ENCODE measurements at places on chromosomes 4 and X.

DNA sequence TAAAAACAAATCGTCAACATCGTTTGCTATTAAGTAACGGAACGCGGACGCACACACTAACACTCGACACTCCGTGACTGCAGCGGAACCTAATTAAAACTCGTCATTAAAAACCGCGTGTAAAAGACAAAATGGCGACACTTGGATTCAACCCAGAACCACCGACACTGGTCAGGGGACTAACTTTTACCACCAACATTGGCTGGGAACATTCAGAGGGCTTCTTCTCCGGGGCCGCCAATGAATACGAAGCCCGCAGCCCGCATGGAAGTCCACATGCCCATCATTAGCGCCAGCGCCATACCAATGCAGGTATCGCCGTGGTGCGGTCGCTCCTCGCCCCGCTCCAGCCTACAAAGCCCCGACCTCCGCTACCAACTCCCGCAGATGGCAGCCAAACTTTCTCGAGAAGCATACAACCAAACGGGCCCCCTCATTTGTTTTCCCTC is 498 bp downstream of the RBMX start:
- DNase-seq, result peak; percentile 38

DNA sequence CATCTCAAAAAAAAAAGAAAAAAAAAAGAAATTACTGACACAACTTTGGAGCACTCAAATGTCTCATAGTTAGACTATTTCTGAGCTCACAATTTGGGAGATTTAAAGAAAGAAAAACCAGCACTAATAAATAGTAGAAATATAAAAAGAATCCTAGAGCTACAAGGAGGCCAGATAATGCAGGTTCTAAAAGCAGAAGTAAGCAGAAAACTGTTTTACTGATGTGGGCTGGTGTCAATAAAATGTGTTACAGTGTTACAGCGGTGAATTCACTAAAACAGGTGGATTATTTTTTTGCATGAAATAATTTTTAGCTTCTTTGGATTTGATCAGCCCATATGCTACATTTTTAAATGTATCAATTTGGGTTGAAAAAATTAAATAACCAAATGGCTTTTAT is 375.9 kb downstream of the GPM6A start:
- no peak for DNase-seq

DNA sequence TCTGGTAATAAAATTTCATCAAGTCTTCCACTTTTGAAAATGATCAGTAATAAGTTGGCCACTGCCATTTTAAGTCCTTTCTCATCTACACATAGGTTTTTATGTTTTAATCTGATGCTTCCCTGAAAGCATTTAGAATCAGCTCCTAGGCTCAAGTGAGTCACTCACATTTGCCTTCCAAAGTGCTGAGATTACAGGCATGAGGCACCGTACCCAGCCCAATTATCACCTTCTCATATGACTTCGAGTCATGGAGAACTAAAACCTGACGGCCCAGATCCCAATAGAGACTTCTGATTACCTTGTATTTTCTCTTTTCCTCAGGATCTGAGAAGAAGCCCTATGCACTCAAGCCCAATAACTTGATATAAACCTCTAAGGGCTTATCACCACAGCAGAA is 140.8 kb downstream of the OPHN1 start:
- DNase-seq, result no peak

GRCh38 chr4:189533603-189534002 is 407.1 kb upstream of the FRG1 start:
- no peak for DNase-seq

- DNase-seq, result no peak
Observed at GRCh38 chr4:154076921-154077320, 288.0 kb upstream of the SFRP2 start.

DNA sequence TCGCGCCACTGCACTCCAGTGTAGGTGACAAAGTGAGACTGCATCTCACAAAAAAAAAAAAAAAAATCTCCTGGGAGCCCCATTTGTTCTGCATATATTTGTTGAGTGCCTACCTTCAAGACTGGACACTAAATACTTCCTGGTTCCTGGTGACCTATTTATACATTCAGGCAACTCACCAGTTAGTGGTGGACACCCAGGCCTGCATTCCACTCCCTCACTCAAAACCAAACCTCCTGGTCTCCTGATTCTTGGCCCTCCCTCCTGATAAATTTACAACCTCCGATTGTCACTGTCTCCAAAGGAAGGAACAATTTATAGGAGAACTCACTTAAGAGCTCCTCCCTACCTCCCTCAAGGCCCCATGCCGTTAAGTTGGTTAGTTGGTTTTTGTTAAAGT is 3.1 kb downstream of the SYAP1 start:
- no peak for DNase-seq

DNA sequence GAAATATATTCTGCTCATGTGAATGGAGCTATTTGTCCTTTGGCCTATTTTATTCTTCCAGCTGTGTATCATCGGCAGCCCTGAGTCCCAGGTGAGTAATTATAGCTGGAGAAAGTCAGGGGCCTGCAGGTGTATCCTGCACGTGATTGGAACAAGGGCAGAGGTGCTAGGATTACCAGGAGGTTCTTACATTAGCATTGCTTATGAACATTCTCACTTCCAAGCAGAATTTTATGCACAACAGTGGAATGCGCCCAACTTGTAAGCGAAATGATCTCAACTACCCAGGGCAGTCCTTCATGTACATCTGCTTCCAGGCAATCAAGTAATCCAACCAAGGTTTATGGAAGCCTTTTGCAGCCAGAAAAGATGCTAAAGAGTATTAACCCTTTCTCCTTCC is 68.9 kb upstream of the NRK start:
- no peak for DNase-seq

DNA sequence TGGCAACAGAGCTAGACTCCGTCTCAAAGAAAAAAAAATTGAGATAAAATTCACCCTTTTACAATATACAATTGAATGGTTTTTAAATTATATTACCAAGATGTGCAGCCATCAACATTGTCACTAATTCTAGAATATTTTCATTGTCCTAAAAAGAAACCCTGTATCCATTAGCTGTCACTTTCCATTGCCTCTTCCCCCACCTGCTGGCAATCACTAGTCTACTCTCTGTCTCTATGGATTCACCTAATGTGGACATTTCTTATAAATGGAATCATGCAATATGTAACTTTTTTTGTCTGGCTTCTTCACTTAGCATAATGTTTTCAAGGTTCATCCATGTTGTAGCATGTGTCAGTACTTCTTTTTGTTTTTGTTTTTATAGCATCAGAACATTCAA is 20.8 kb downstream of the ABHD18 start:
- DNase-seq, result no peak

GRCh38 chrX:131792789-131793462 is 230.2 kb upstream of the STK26 start:
- DNase-seq, result no peak

DNA sequence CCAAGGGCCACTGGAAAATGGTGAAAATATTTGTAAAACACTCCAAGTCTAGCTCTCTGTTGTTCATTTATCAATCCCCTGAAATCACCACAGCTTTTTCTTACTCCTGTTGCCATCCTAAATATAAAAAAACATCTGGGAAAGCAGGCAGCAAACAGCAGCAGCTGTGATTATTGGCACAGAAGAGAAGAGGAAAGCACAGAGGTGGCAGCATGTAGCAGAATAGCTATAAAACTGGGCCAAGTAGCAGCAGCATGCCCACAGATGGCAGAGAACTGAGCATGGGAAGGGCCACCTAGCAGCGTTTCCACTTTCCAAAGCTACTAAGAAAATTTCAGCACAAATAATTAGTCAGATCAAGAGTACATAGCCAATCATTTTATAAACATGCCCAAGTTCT is 307.2 kb downstream of the SLC7A11 start:
- DNase-seq, result no peak

DNA sequence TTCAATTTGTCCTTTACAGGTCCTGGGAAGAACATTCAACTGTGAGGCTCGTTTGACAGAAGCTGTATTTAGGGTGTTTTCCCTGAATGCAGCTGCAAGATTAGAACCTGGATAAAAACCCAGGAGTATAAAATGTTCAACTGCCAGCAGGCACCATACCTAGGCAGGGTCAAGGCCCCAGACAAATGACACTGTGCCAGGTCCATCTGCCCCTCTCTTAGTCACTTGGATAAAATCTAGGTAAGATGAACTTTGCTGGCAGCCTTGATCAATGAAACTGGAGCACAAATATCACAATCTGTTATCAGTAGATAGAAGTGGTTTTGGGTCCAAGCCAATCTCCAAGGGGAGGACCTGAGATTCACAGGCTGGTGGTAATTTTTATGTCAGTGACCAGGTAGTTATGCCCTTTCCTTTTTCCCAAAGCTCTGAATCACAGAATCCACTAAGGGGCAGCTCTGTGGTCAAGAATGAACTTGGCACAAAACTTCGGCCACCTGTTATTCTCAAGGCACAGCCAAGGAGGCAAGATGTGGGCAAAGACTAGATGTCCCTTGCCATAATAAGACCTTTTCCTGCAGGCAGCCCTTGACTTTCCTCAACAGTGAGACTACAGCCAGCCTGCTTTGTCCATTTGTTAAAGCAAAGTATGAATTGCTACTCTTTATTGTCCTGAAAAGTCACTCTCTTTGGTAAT is 501.0 kb downstream of the PPARGC1A start:
- DNase-seq, result no peak

DNA sequence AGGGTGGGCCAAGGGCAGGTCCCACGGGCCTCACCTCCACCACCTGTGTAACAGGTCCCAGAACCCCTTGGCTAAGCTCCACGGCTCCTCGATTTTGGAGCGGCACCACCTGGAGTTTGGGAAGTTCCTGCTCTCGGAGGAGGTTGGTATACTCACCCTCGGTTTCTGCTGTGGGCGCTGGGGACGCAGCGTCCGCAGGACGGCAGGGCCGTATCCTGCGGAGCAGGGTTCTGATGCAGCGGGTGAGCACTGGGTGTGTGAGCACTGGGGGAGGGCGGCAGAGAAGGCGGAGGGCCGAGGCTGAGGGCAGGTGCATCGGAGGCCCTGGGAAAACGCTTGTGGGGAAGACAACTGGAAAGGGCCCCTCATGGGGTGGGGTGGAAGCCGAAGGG is 11.0 kb downstream of the ATP5ME start:
- no peak for DNase-seq

GRCh38 chrX:2967998-2968909 is 38.1 kb upstream of the ARSH start:
- DNase-seq, result no peak

DNA sequence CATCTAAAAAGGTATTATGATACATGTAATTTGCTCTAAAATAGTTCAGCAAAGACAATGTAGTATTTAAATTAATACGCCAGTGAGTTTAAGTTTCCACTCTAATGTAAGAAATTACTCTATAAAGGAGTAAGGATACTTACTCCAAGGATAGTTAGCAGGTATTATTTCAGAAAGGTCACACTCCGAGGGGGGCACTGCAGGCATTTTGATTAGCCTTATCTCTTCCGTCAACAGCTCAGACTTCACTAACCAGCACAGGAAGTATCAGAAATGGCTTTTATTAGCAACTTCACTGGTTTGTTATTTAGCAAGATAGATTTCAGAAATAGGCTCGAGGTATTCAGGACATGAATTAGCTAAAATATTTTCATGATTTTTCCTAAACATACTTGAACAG is 127.0 kb downstream of the COX18 start:
- no peak for DNase-seq

- no peak for DNase-seq
Observed at GRCh38 chrX:71103110-71103983, 3.2 kb downstream of the CXorf65 start.

GRCh38 chrX:22177950-22178515 is 94.7 kb upstream of the CBLL2 start:
- no peak for DNase-seq

DNA sequence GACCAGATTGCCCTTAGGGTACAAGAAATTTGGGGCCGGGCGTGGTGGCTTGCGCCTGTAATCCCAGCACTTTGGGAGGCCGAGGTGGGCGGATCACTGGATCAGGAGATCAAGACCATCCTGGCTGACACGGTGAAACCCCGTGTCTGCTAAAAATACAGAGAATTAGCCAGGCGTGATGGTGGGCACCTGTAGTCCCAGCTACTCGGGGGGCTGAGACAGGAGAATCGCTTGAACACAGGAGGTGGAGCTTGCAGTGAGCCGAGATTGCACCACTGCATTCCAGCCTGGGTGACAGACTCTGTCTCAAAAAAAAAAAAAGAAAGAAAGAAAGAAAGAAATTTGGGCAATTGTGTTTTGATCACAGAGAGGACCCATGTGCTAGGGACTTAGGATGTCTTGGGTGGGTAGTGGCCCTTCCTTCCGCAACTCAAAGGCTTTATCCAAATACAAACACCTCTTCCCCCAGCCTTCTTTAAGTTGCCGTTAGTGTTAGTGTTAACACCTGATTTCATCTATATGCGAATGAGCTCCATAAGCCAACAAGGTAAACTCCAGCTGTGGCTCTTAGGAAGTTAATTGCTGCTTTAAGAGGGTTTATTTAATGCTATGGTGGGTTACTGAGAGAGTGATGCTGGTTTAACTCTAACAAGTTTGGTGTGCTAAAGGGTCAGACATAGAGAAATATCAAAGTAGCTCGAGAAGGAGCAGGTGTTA is 8.6 kb upstream of the CCDC110 start:
- no peak for DNase-seq

DNA sequence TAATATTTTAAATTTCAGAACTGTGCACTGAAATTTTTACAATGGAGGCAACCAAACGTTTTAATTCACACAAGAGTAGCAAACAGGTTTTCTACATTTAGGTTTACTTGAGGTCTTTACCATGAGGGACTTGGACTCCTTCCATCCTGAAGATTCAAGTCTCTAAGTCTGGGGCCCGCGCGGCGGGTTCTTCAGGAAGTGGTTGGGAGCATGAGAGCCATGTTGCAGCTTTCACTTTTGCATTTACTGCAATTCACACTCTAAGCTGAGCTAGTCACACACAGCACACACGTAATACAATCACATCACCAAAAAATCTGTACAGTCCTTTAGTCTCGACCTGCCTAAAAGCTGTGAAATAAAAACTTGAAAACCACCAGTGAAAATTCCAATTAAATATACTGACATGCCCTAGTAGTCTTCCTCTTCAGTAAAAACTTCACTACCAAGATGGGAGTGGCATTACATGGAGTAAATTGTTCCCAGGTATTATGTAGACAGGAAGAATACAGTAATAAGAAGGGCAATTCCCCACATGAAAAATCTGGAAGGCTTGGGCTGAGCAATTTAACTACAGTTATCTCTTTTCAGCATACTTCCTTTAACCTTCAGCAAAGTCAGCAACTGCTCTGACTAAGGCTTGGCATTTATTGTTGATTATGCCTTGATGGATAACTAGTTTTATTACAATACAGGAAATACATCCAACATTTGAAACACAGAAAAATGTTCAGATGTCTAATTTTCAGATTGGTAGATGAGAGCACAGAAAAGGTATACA is 571.1 kb upstream of the DIPK2B start:
- peak; percentile 86 for DNase-seq

GRCh38 chr4:145453163-145453520 is 28.5 kb upstream of the SMAD1 start:
- no peak for DNase-seq

- peak; percentile 34 for DNase-seq
Observed at GRCh38 chr4:105128208-105128607, 18.5 kb upstream of the TET2 start.

DNA sequence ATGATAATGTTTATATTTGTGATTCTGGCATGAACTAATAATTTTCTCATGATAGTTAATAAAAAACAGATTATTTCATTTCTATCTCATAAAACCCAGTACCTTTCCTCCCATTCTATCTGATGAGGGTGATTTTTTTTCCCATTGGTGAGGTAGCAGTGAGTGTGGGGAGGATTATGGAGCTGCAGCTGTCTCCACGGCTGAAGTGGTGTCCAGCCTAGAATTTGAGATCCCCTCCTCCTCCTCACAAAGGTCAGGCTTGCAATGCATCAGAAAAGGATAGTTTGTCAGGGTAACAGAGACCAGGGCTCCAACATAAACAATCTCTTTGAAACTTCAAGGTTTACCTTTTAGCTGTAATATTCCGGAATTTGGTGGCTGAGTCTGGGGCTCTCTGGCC is 60.9 kb downstream of the C4orf51 start:
- no peak for DNase-seq
